Fibroblast of skin of scalp (primary cell): ENCODE measurements at places on chromosomes 5 and 9.

DNA sequence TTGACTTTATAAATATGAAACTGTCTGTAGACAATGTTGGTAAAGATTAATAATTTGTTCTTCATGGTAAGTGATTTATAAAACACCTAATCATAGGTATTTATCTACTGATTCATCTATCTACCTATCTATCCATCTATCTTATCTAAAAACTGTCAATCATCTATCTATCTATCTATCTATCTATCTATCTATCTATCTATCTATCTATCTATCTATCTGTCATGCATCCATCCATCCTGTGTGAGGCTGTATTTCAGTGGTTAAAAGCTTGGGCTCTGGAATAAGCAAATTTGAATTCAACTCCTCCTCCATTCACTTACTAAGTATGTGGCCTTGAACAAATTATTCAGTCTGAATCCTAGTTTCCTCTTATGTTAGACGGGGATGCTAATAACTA lies 161.9 kb upstream of the GNA14 start:
- no peak for DNase-seq

- peak; percentile 86 for DNase-seq
Measured at GRCh38 chr5:122141751-122142150, 12.4 kb downstream of the ZNF474 start.

GRCh38 chr9:14863402-14863801 lies 46.8 kb downstream of the FREM1 start:
- DNase-seq = peak; percentile 4

- no peak for DNase-seq
Measured at GRCh38 chr5:40841068-40841805, at the start of gene CARD6. Gene CARD6, plus strand, starts transcription at chr5:40841367. Its CDS starts 16 bp downstream, at chr5:40841383.

DNA sequence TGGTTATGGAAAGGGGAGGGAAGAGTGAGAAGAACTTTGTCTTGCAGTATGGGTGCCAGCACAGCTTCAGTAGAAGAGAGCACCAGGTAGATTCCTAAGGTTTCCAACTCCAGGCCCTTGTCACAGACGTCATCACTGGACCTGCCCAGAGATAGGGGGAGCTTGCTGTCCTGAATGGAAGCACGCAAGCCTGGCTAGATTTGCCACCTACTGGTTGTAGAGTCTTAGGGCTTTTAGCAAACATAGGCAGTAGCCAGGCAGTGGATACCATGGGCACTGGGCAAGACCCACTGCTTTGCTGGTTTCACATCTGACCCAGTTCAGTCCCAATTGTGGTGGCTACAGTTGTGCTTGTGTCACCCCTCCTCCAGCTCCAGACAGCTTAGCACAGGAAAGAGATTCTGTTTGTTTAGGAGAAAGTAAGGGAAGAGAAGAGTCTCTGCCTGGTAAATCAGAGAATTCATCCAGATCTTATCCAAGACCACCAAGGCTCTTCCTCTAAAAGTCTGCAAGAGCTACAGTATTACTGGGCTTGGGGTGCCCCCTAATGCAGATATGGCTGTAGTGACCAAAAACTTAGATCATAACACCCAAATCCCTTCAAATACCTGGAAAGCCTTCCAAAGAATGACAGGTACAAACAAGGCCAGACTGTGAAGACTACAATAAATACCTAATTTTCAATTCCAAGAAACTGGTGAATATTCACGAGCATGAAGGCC lies 158.9 kb downstream of the HINT1 start:
- peak; percentile 32 for DNase-seq

DNA sequence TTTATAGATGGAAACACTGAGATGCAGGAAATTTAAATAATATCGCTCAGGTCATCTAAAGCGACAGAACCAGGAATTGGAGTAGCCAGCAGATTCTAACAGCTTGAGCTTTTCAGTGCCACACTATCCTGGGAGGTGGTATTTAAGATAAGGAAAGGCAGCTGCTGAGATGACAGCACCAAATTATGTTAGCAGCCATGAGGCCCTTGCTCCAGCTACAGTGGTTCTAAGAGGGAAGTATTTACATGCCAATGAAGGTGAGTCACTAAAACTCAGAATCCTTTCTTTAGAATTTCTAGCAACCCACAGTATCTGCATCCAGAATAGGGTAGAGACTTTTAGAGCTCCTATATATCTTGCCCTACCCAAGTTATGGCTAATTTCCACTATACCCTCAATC lies 127.0 kb upstream of the VLDLR start:
- DNase-seq = peak; percentile 73

GRCh38 chr9:100020121-100020795 lies 78.5 kb downstream of the ERP44 start:
- peak; percentile 21 for DNase-seq

DNA sequence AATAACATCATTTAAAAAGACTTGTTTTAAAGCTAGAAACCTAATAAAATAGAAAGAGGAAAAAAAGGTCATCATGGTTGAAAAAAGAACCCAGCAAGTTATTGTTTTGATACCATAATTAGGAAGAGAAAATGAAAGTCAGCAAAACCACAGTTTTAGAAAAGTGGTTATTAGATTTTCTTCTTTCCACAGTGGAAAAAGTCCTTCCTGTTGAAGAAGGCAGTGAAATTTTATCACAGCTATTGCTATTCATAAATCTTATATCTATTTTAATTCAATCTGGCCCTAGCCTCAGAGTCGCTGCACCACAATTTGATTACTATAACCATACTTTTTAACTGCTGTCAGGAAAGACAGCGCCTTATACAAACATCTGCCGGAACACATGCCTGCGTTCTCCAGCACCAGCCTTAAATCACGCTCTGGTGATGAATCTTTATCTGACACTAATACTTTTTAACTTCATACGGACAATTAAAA lies 60.3 kb downstream of the MAPKAP1 start:
- DNase-seq = no peak

GRCh38 chr5:151420127-151420526 lies 27.3 kb upstream of the SLC36A1 start:
- no peak for DNase-seq

GRCh38 chr9:714675-715074 lies 126.8 kb upstream of the DMRT1 start:
- no peak for DNase-seq

DNA sequence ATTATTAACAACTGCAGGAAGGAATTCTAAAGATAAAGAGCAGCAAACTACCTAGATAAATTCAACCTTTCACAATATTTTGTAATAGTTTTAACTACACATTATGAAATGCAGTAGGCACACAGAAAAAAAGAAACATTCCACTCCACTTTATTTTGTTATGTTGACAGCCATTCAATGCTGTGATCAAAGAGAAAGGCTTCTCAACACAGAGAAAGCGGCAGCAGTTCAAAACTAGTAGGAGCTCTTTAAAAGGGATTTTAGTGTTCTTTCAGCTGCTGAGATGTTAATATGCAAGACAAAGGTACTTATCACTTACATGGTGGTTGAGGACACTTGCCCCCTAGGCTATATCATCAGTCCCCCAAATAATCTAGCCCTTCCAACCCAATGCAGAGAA lies 11.6 kb downstream of the CEMIP2 start:
- no peak for DNase-seq

- no peak for DNase-seq
Measured at GRCh38 chr9:105993116-105993854, 298.9 kb downstream of the TMEM38B start.

DNA sequence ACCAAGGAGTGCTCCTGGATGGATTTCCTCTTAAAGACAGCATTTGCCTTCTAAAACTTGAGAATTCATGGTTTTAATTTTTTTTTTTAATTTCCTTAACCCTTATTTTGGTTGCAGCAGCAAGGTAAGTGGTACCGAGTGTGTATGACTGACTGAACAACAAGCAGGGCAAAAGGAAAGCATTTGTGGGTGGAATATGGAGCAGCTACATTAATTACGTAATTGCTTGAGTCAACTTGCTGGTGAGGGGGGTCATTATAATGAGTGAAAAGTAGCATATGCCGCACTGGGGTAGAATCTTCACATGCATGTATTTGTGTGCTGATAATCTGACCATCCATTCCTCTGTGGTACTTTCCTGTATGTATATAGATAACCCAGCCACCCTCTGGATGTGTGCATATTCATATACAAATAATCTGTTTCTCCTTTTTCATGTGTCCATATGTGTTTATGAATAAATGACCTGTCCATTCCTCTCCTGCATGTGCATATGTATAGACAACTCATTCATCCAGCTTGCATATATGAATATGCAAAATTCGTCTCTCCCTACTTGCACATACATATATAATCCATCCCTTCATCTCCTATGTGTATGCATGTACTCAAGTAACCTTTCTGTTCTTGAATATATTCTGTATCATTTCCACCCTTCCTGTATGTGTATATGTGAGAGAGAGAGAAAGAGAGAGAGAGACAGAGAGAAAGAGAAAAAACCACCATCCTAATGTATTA lies 147.5 kb upstream of the RUSC2 start:
- DNase-seq = no peak
